Psoas muscle (tissue), 8 donors: ENCODE measurements at places on chromosomes 6 and 20. TPM values are rescaled to one million over a fixed set of nuclear protein-coding genes. Genes with fewer than 3 reads are reported as not detected.

Gene IL17F
- not detected for total RNA-seq

DNA sequence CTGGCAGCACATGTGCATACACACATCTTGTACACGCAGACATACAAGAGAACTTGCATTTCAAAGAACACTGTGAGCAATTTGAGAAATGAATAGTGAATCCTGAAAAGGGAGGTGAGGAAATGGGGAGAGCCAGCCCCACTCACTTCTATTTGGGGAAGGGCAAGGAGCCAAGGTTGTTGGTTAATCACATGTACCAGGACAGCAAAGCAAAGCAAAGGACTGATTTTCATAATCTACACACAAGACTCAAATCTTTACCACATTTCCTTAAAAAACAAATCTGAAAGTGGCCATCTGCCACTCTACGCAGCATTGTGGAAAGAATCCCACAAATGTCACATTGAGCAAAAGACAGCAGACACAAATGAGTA, 35.0 kb upstream of the KIF16B start:
- no peak overlapping the region for H3K4me3 ChIP-seq
- peaks cover 7% of the 10 kb centered on the region for H3K4me1 ChIP-seq
- no peak overlapping the region for H3K27ac ChIP-seq

GRCh38 chr6:35534407-35535170, 21.9 kb upstream of the TULP1 start:
- H3K27ac ChIP-seq = no peak overlapping the region
- DNase-seq = no peak
- H3K27me3 ChIP-seq = peaks cover 2% of the 10 kb centered on the region

GRCh38 chr20:15916623-15917022, 656.6 kb downstream of the KIF16B start:
- H3K36me3 ChIP-seq = no peaks in the 10 kb centered on the region
- H3K4me3 ChIP-seq = no peak overlapping the region
- H3K27ac ChIP-seq = no peak overlapping the region
- DNase-seq = no peak
- H3K4me1 ChIP-seq = no peaks in the 10 kb centered on the region

Gene PAK5
- not detected for total RNA-seq

- no peaks in the 10 kb centered on the region for H3K27me3 ChIP-seq
- no peak for DNase-seq
- no peak overlapping the region for H3K4me3 ChIP-seq
- no peaks in the 10 kb centered on the region for H3K4me1 ChIP-seq
- no peaks in the 10 kb centered on the region for H3K36me3 ChIP-seq
- H3K27ac ChIP-seq = no peak overlapping the region
Measured at GRCh38 chr6:132391391-132392269, 9.6 kb downstream of the MOXD1 start.

GRCh38 chr6:159716247-159717096, 10.8 kb upstream of the WTAP start:
- peak overlapping the region; percentile 44 for H3K4me3 ChIP-seq
- H3K4me1 ChIP-seq = peaks cover 36% of the 10 kb centered on the region
- no peak for DNase-seq

DNA sequence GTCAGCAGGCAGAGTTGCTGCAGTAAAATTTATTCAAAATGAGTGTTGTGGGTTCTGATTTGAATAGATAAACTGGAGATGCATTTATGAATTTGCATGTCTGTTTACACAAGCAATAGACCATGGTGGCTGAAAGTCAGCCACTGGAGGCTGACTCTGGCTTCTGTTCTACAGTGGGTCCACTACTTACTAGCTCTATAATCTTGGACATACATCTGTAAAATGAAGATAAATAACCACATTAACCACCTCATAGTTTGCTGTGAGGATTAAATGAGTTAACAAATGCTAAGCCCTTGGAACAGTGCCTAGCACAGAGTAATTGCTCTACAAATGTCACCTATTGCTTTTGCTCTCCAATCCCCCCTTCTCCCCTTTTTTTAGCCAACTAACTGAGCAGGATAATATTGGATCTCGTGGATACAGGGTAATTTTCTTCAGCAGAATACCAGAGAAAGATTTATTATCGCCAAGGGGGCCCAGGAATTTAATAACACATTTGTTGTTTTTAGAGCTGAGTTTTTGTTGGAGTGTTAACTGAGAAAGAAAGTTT, 1.4 kb upstream of the PM20D2 start:
- no peak for DNase-seq
- peak overlapping the region; percentile 95 for H3K4me3 ChIP-seq
- peak overlapping the region; percentile 100 for H3K27ac ChIP-seq
- H3K36me3 ChIP-seq = peaks cover 12% of the 10 kb centered on the region
